MG63 (cell line): ENCODE measurements at places on chromosomes 7 and 10.

GRCh38 chr10:129279446-129280154 lies 187.4 kb upstream of the MGMT start:
- DNase-seq = no peak

DNA sequence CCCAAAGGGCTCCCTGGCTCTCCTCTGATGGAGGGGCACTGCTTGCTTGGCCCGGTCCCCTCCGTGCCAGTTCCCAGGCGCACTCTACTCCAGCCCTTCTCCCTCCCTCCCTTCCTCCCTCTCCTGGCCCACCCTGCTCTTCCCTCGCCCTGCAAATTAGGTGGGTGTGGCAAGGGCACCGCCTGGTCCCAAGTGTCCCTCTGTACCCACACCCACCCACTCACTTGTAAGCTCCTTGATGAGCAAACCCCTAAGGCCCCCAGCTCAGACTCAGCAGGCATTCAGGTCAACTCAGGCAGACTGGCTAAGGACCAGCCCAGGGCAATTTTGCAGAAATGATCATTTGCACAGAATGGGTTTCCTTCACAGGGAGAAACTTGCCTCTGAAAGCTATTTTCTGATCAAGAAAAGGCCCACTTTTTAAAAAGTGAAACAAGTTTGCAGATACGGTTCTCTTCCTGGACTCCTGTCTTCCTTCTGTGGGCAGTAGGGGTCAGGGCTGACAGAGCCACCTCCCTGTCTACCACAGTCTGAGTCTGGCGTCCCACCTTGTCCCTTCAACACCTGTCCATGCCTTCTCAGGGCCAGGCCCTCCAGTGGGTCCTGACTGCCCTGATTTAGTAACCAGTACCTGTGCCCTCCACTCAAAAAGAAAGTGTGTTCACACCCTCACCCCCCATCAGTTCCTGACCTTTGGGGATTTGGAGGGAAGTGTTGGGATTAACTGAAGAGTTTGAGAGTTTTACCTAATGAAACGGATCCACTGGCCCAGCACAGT lies 28.3 kb downstream of the C10orf71 start:
- no peak for DNase-seq

DNA sequence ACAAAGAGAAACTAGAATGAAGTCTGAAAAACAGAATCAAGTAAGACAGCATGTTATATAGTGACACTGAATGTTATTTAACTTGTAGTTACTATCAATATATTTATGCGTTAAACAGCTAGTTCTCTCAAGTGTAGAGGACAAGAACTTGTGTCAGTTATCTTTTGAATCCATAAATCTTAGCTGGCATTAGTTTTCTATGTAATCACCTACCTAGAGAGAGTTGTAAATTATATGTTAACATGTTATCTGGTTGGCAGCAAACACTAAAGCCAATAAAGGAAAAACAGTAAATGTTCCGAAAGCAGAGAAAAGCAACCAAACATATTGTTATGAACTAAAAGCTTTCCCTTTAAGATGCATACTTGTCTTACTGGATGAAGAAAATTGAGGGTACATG lies 36.8 kb downstream of the SLC18A2 start:
- no peak for DNase-seq

- DNase-seq = peak; percentile 1
These were observed 881 bp upstream of the SSBP1 start for GRCh38 chr7:141737118-141737835.

DNA sequence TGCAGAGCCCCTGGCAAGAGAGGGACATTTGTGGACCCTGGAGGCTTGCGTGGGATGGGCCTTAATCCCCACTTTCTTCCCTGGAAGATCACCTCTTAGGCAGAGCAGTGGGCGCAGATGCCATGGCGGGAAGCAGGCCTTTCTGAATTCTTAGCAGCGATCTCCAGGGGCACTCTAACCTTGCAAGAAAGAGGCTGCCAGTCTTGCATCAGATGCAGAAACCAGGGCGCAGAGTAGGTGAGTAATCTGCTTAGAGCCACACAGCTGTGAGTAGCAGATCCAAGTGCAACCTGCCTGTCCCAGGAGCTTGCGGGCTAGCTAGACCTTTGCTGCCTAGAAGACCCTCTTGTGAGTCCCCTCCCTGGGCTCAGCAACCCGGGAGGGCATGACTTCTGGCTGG lies 40.0 kb downstream of the KCTD7 start:
- DNase-seq = no peak

GRCh38 chr10:132233501-132234085 lies 46.8 kb downstream of the DPYSL4 start:
- no peak for DNase-seq
